ENCODE measurements at places on chromosomes 6 and 20.

- DNase-seq: no peak
These were observed 329.2 kb downstream of the CBLN4 start for GRCh38 chr20:55676097-55676496.

DNA sequence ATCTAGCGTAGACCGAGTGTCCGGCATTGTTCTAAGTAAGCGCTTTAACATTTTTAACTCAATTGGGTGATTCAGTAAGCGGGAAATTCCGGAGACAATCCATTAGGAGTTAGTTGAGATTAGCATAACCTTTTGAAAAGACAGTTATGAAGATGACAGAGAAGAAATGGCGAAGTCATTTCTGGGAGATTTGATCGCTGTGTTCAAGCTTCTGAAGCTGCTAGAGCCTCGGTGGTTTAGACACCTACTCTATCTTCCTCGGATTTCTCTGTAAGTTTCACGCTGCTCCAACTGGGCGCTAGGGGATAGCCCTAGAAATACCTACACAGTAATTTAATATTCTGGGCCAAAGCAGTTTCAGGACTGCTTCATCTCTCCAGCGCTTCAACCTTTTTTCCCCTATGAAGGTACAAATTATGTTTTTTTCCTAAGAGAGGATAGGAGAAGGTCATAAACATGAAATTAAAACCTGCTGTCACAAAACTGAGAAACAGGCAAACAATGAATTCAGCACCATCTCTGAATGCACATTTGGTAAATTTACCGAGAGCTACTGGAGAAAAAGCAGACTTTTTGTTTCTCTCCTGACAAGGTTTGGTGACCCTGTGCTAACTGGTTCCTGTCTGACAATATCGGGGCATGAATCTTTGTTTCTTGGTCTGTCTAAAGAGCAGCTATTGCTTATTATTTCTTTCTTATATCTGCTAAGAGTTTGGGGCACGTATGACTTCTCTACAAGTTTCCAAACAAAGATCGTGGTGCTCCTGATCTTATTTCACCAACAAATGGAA, 22.4 kb downstream of the ZNF311 start:
- no peak for DNase-seq

- no peak for DNase-seq
These were observed 3.0 kb upstream of the C4A start for GRCh38 chr6:31978831-31979230.

GRCh38 chr20:3658716-3659491, 4.3 kb downstream of the GFRA4 start:
- DNase-seq: no peak

- DNase-seq: peak; percentile 35
These were observed 122.6 kb upstream of the IFNGR1 start for GRCh38 chr6:137341681-137342195.

DNA sequence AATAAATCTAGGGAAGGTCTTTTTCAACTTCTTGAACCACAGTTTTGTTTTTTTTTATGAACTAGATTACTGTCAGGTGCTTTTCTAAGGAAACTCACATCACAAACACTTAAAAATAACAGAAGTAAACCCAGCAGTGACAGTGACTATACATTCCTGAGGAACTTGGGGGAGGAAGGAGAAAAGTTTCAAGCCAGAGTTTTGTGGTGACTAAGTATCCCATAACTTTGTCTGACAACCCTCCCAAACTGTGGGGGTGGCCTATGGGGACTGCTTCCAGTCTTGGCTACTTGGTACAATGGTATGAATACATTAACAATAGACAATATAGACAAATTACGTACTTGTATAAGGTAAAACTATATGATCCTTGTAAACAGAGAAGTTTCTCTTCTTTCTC, 202.5 kb upstream of the MAN1A1 start:
- no peak for DNase-seq

All from stimulated activated naive CD8-positive, alpha-beta T cell treated with anti-CD3 and anti-CD28 coated beads, Interleukin-15, Interleukin-2, amounts not matched to agents 100 U/mL and 50 U/mL, for 24 hours (primary cell).